IMR-90 (cell line): ENCODE measurements at places on chromosomes 16 and 17. TPM values are rescaled to one million over a fixed set of nuclear protein-coding genes. Genes with fewer than 3 reads are reported as not detected.

GRCh38 chr16:57303021-57303909, 18.8 kb upstream of the PLLP start:
- DNase-seq: no peak

DNA sequence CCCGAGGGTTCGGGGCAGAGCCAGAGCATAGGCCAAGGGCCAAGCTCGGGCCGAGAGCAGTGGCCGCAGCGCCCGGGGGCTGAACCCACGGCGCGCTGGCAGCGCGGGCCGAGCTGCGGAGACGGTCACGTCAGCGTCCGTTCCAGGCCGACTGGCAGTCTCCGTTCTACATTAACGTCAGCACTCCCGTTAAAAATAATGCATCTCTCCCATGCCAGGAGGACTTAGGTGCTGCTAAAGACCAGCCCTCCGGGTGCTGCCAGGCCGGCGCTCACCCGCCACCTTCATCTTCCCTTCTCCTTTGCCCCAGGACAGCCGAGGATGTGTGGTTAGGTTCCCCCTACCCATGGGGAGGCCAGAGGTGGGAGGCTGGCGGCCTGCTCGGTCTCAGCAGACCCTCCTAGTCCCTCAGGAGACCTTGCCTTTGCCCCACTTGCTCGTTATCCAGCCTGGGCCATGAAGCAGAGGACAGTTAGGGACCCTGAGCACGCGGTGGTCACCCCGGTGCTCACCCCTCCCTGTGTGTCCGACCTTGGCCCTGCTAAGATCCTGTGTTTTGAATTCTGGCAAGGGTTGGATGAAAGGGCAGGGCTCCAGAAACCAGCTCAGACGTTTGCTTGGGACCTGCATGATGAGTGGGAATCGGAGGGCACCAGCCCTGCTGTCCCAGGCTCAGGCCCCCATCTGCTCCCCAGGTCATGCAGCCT, 572 bp downstream of the MPG start:
- peak; percentile 52 for DNase-seq

GRCh38 chr16:7344830-7345780, 12.5 kb downstream of the RBFOX1 start:
- DNase-seq: no peak

DNA sequence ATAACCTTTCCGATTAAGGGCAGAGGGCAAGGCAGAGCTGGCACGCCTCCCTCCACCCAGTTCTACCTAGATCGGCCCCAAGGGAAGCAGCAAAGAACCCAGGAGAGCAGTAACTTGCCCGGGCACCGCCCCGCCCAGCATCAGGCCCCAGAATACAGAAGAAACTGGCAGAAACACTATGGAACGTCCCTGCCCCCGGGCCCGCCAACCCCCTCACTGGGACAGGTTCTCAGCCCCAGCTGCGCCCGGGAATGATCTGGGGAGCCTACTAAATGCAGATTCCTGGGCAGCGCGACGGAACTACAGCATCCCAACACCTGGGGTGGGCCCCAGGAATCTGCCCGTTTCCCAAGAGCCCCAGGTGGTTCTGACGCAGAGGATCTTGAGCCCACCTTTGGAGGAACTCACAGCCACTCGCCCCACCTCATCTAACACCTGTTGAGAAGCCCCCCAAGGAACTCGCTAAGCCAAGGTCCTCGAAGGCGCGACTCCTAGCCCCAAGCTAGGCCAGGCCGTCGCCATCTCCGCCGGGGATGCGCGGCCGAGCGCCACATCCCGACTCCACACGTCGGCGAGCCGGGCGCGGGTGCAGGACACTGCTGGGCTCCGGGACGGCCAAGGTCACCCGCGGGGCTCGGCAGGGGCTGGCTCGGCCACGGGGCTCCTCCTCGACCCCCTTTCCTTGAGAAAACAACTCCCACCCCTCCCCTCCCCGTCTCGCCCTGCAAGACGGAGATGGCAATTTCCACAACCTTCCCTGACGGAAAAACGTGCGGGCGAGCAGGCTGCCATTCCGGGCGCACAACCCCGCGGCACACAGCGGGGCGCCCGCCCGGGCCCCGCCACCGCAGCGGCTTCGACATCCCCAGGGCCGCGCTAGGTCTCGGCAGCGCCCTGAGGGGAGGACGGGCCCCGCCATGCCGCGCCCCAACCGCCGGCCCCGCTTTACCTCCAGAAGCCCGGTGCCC, 913 bp downstream of the CDIP1 start:
- DNase-seq: no peak

- no peak for DNase-seq
Observed at GRCh38 chr17:49359990-49360795, 1.9 kb downstream of the ZNF652 start.

GRCh38 chr17:73349138-73349537, 37.3 kb upstream of the CDC42EP4 start:
- no peak for DNase-seq

- DNase-seq: no peak
Observed at GRCh38 chr16:57407521-57408353, 3.2 kb downstream of the CCL17 start.

- DNase-seq: no peak
Observed at GRCh38 chr16:84818989-84819643, 669 bp upstream of the CRISPLD2 start.

DNA sequence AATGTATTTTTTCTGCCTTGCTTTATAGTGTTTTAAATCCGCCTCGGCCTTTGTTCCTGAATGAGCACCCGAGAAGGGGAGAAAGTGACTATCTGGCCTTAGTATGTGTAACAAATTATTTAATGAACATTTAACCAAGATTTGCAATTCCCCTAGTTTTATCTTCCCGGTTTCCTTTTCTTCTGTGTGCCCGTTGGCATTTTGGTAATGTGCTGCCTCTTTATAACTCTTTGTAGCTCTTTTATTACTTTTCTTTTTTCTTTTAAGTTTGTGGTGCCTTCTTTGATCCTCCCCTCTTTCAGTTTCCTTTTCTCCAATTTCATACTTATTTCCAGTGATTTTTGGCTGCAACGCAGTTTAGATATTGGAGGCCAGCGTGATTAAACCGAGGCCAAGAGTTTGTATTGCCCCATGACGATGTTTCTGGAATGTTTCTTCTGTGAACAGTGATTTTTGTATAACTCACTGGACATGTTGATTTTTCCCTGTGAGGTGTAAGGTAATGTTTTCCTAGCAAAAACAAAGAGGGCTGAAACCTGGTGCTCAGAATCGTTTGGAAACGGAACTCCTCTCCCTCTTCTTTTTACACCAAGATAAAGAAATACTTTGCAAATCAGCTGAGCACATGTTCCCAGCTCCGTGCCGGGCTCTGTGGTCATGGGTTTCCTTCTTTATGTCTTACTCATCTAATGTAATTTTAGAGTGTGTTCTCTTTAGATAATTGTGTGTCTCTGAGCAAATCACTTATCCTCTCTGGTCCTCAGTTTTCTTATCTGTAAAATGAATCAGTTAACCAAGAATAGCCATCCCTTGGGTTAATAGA, 344.3 kb downstream of the WWOX start:
- DNase-seq: no peak

DNA sequence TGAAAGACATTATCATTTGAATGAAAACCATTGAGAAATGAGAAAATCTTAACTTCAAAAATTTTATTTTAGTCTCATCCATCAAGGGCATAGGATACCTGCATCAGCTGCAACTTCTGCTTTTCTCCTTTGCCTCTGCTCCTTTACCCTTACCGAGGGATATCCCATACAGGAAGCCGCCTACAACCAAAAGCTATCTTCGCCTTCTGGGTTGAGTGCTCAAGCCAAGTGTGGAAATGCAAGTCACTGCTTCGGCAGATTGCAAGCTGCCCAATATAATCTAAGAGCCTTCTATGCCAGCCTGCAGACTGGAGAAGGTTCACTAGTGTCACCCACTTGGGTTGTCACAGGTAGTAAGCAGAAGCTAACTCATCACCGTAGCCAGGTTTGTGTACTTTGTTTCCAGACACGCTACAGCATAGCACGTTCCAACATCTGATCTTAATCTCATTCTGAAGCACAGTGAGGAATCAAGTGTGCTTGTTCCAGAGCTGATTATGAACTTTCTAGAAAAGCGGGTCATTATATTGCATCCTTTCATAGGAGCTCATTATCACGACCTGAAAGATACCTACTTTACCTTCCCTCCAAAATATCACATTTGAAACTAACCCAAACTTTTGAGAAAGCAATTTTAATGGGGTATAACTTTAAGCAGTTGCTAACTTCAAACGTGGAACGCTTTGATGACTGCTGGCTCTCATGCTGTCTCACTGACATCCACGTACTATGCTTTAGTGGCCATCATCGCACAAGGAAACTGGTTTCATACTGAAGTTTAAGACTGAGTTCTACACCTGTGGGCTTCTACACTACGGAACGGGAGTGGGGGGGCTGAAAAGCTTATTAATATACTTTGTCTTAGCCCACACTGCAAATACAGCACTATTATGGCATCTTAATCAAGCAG, 8.0 kb upstream of the UNK start:
- no peak for DNase-seq

- no peak for DNase-seq
Observed at GRCh38 chr17:51860954-51861561, 297.5 kb downstream of the CA10 start.

- no peak for DNase-seq
Observed at GRCh38 chr16:22373662-22374310, 633 bp downstream of the CDR2 start.

DNA sequence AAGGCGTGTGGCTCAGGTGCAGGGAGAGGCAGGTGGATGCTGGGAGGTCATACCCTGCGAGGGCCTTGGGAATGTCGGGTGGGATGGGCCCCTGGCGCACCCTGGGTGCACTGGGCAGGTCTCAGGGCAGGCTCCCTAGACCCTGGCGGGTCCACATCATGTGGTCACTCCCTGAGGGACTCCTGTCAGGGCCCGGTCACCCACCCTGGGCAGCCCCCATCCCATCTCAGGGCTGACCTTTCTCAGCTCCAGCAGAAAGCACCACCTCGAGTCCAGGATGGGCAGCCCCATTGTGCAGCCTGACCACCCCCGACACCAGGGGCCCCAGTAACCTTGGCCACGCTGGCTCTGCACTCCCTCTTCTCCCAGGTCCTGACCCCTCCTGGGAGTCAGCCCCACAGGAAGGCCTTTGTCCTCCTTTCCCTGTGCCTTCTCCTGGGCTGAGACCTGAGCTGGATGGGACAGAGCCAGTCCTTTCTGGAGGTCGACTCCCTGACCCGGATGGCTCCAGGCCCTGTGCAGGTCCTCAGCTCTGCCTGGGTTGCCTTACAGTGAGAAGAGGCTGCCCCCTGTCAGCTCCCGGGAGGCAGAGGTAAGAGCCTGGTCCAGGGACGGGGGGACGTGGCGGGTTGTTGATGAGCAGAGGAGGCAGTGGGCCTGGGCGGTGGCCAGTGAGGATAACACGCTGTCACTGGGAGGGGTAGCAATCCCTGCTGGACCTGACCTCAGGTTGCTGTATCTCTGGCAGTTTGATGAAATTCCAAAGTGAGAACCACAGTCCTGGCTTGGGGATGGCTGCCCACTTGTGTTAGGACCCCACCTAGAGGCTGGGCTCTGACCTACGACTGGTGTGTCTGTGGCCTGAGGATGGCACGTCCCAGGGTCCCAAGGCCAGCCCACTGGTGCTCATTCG, 77.9 kb downstream of the GOSR1 start:
- DNase-seq: peak; percentile 15

DNA sequence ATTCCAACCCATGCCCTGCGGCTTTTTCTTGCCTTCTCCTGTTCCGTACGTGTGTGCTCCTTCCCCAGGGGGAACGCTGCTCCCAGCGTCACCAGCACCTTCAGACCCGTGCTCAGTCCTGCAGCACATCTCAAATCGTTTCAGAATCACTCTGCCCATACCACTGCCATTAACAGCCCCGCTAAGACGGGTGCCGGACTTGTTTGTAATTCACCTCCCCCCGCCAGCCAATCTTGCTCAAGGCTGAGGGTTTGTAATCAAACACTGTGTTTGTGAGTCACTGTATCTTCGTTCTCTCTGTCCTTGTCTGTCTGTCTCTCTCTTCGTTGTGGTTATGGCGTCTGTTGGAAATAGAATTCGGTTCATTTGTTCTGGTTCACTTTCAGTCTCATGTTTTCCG, 17.3 kb downstream of the CARD14 start:
- peak; percentile 39 for DNase-seq

- DNase-seq: no peak
Observed at GRCh38 chr17:7544911-7545310, 3.9 kb upstream of the TNFSF12 start.

DNA sequence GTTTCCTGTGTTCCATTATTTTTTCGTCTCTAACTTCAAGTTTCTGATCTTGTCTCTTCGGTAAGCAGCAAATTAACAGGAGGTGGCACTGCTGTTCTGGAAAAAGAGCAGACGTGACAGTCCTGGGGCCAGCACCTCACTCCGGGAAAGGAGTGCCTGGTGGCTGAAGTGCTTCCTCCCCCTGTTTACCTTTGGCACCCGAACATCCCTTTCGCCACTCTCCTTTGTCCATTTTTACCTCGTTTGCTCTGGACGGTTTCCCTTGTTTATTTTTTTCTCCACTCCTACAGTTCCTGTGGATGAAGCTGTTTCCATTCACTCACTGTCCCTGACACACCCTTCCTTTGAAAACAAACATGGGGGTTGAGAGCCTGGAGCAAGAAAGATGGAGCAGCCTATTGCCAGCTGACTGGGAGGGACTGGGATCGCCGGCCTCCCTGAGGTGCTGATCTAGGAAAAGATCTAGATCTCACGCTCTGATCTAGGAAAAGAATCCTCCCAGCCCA, 12.6 kb downstream of the SAP30BP start:
- no peak for DNase-seq

DNA sequence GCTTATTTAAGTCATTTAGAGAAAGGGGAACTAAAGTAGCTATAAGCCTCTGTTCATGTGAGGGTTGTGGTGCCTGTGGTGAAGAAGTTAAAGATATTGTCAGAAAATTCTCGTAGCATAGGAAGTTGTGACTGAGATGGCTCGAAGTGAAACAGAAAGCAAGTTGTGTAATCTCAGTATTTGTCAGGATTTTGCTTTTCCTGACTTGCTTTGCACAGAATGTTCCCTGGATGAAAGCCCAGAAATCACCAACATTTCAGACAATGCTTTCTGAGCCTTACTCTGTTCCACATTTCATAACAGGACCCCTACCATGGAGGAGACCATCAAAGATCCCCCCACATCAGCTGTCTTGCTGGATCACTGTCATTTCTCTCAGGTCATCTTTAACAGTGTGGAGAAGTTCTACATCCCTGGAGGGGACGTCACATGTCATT, 10.6 kb downstream of the CALCOCO2 start:
- DNase-seq: peak; percentile 76

The GLIS2 gene
- total RNA-seq: 0.36 and 0.56 TPM in 2 replicates

The SEPTIN12 gene
- not detected in 2 replicates for total RNA-seq

The TVP23B gene
- total RNA-seq: 35.7 and 99.2 TPM in 2 replicates

The MYH1 gene
- not detected in 2 replicates for total RNA-seq

The TMIGD1 gene
- not detected in 2 replicates for total RNA-seq

The ARHGAP44 gene
- 0.54 and 1.1 TPM in 2 replicates for total RNA-seq

The CBX2 gene
- 2.0 and 2.2 TPM in 2 replicates for total RNA-seq

The CHST5 gene
- not detected in 2 replicates for total RNA-seq

The ARL5C gene
- total RNA-seq: not detected in 2 replicates

The TRIM47 gene
- total RNA-seq: 1.4 TPM in 2 replicates

The AOC3 gene
- total RNA-seq: under 0.01 TPM in 1 of 2 replicates, not detected in the other

The MYH3 gene
- 0.28 and 0.54 TPM in 2 replicates for total RNA-seq
